GM20000 (cell line): ENCODE measurements at places on chromosomes 4 and X.

DNA sequence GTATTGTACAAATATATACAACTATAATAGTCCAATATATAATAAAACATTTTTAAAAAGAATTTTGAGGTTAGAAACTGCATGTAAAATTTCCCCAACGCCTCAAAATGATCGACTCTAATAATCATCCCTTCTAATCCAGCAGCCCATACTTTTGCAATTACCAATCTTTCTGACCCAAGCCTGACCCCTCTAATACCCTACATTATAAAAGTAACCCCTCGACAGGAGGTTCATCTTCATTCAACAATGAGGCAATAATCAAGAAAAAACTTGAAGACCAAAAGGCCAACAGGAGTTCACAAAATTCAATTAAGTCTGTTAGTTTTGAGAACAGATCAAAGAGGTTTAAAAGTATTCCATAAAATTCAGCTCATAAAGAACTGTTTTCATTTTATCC, 393.5 kb downstream of the GPM6A start:
- DNase-seq, result no peak

DNA sequence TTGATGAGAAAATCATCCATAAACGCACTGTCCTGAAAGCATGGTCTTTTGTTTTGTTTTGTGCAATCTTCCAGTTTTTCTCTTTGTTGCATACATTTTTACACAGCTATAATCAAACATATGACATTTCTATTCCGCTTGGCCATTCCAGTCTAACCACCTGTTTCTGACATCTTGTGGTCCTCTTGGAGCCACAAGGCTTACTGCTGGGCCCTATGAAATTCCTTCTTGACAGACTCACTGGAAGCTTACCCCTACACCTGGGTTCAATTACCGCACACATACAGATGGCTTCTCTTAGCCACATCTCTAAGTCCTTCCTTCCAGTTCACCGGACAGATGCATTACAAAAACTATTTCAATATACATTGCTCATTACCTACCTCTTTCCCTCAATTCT, 72.4 kb downstream of the PAPSS1 start:
- no peak for DNase-seq

DNA sequence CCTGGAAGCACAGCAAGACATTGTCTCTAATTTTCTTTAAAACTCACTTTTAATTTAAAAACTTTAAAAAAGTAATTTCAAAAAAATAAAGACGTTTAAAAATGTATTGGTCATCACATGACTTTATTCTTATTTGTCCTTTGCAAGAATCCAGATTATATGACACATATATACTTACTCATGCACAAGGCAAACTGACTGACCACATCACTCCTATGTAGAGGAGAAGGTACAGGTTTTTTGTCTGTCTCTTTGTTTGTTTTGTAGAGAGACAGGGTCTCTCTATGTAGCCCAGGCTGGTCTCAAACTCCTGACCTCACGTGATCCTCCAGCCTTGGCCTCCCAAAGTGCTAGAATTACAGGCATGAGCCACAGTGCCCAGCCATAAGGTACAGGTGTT, 28.6 kb downstream of the MAML3 start:
- no peak for DNase-seq

GRCh38 chr4:148315049-148315448, 127.2 kb downstream of the NR3C2 start:
- DNase-seq, result no peak

GRCh38 chrX:70470850-70471289, 26.2 kb downstream of the DLG3 start:
- DNase-seq, result peak; percentile 5

- no peak for DNase-seq
Observed at GRCh38 chrX:69285401-69285877, 120.2 kb upstream of the PJA1 start.

- DNase-seq, result no peak
Observed at GRCh38 chr4:184012937-184013336, 107.8 kb downstream of the STOX2 start.

DNA sequence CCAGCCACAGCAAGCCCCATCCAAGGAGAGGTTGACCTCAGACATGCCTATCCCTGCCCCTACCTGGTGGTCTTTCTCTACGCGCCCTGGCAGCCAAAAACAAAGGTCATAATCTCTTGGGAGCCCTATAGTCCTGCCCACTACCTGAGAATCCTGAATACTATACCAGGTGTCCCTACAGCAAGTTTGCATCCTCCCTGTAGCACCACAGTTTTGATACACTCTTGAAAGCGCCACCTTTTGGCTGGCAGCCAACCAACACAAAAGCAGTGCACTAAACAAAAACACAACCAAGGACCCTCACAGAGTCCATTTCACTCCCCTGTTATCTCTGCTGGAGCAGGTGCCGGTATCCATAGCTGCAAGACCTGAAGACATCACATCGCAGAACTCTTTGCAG, 523.8 kb upstream of the CPEB2 start:
- DNase-seq, result no peak

- DNase-seq, result peak; percentile 55
Observed at GRCh38 chrX:64204701-64205440, 637 bp downstream of the AMER1 start.

GRCh38 chr4:72468904-72469502, 100.0 kb downstream of the ADAMTS3 start:
- DNase-seq, result peak; percentile 7

- DNase-seq, result no peak
Observed at GRCh38 chr4:3283916-3284315, 8.9 kb upstream of the RGS12 start.
